ENCODE measurements at places on chromosomes 3 and 15.
A peak's percentile ranks its signal among the peaks of the same experiment; 100 is the strongest.

DNA sequence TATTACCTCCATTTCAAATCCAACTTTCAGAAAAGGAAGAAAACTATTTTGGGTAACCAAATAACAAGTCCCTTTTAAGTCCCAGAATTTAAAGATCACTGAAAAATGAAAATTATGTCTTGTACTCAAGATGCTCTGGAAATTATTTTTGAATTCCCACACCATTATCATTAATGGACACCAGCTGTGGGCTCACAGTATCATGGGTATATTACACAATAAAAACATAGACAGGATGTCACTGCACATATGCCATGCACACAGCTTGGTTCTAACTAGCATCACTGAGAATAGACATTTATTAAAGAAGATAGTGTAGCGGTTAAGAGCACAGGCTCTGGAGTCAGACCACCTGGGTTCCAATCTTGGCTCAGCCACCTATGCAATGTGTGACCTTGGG, 130.4 kb downstream of the FRMD5 start:
- DNase-seq = no peak

DNA sequence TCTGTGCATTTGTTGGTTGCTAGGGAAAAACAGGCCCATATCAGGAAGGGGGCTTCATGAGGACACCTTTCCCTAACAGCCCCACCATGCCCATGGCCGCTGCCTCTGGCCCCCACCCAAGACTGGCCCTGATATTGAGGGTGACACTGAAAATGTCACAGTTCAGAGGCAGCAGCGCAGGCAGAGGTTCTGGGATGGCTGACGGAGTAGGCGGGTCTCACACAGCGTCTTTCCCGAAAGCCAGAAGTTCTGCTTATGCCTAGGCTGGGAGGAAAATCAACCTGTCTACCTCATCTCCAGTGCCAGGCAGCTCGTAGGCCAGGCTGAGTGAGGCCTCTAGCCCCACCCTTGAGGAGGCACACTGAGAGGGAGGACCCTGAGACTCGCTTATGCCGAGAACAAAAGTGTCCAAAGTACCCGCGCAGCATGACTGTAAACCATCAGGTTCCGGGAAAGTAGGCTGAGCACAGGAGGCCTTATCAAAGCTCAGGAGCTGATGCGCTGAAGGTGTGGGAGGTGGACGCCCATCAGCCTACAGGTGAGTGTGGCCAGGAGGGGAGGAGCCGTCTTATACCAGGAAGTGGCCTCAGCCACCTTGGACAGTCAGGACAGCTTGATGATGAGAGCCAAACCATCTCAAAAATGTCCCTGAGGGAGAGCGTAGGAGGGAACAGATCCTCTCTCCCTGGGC, 27.5 kb downstream of the GRAMD2A start:
- DNase-seq = no peak

- DNase-seq = peak; percentile 51
These were observed 32.8 kb downstream of the LINGO1 start for GRCh38 chr15:77599899-77600298.

- no peak for DNase-seq
These were observed 414.2 kb downstream of the AGBL1 start for GRCh38 chr15:86493884-86494283.

GRCh38 chr3:29642393-29643033, 361.6 kb downstream of the RBMS3 start:
- no peak for DNase-seq

DNA sequence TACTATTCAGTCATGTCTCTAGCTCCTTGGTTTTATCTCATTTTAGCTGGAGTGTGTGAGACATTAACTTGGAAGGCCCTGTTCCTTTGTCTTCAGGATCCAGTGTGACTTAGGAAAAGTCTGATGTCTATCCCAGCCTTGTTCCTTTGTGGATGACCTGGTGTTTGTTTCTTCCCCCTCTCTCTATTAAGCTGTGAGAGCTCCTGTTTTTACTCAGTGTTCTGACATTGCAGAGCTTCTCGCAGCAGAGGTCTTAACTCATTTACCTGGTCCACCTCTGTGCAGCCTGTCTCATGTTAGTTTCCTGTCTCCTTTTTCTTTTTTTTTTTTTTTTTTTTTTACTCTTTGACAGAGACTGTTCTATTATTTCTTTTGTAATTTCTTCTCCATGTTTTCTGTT, 43.1 kb downstream of the KLF13 start:
- DNase-seq = no peak

GRCh38 chr15:39193611-39194010, 387.3 kb upstream of the THBS1 start:
- no peak for DNase-seq

- no peak for DNase-seq
These were observed 28.4 kb downstream of the THSD4 start for GRCh38 chr15:71143373-71144310.

GRCh38 chr3:112734171-112734570, 93.2 kb upstream of the CCDC80 start:
- DNase-seq = no peak

GRCh38 chr15:40286061-40286532, 3.2 kb upstream of the ANKRD63 start:
- no peak for DNase-seq

- no peak for DNase-seq
These were observed 17.3 kb downstream of the ABHD5 start for GRCh38 chr3:43707998-43708397.

- DNase-seq = no peak
These were observed 527 bp downstream of the B2M start for GRCh38 chr15:44711743-44712345.

- no peak for DNase-seq
These were observed 1010.6 kb downstream of the ROBO2 start for GRCh38 chr3:78050276-78051065.

GRCh38 chr3:159266779-159267178, 464.9 kb downstream of the MFSD1 start:
- peak; percentile 18 for DNase-seq

DNA sequence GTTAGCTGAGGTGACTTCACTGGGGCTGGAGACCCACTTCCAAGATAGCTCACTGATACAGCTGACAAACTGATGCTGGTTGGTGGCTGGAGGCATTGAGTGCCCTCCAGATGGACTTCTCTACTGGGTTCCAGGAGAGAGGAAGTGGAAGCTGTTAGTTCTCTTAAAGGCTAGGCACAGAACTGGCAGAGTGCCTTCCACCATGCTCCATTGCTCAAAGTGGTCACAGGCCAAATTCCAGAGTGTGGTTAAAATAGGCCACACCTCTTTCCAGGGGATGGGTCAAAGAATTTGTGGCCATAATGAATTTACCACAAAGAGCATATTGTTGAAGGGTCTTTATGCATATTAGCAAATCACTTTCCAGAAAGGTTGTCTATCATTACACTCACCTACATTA, 74.2 kb downstream of the NMD3 start:
- no peak for DNase-seq

GRCh38 chr3:88283242-88283592, 133.5 kb downstream of the C3orf38 start:
- no peak for DNase-seq

- no peak for DNase-seq
These were observed 2.3 kb downstream of the SELENOS start for GRCh38 chr15:101275018-101275417.

DNA sequence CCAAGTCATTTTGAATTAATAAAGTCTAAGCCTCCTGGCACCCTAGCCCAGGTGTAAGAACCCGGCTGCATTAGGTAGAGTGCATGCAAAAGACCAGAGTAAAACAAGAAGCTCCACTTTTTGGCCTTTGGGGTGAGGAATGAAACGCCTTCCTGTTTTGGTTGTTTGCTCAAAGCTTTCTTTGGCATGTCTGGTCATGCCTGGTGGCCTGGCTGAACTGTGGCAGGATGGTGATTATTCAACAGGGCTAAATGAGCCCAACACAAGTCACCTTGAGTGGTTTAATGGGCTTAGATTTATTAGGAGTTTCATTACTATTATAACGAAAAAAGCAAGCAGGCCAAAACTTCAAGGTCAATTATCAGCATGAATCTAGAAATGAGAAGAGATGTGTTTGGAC, 40.9 kb upstream of the LDHAL6B start:
- DNase-seq = peak; percentile 21

DNA sequence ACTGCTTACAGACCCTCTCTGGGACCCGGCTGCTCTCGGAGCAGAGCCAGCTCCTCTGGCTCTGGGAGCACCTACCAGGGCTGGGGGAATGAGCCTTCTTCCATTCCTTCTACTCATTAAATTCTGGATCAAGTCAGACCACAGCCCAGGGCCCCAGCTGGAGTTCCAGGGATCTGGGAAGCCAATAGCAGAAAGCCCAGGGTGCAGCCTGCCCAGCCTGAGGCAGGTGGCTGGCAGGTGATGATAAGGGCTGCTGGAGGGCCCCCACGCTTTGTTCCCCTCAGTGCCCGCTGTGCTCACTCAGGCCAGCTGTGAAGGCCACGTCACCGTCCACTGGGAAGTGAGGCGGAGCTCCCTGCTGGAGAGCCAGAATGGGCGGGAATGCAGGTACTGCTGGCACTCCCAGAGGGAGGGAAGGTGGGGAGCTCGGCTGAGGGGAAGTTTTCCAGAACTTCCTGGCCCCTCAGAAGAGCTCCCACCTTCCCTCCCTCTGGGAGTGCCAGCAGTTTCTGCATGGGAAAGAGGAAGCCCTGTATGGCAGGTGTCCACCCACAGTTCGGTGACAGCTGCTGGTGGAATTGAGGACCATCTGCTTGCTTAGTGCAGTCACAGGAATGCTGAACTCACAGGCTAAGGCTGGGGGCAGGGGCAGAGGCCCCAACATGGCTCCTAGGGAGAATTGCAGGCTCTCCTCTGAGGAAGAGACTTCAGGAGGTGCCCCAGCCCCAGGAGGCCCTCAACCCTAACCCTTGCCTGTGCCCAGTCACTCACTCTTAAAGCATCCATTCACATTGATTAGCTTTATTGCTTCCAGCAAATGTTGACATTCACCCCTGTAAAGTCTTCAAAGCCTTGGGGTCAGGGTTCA, 12.6 kb upstream of the RTP3 start:
- DNase-seq = peak; percentile 84

DNA sequence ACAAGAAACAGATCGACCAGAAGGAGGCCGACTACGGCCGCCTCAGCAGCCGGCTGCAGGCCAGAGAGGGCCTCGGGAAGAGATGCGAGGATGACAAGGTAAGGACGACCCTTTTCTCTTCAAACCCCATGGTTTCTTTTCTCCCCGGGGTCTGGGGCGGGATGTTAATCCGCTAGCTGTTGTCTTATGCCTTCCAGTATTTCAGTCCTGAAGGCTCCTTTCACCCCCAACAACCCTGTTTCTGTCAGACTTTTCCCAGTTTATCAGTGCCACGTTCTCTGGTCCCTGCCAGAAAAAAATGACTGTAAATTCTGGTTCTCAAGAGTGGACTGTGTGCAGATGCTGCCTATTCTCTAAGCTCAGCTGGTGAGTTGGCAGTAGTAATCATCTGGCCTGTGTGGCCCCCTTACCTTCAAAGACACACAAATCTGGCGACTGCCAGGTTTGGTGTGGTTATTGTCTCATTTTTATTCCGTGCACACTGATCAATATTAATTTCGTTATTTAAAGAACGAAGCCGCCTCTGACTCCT, 806 bp downstream of the GOLM2 start:
- no peak for DNase-seq

GRCh38 chr15:37099319-37100108, 835 bp downstream of the MEIS2 start:
- no peak for DNase-seq

GRCh38 chr3:141386611-141387111, 18.4 kb downstream of the ZBTB38 start:
- DNase-seq = no peak

DNA sequence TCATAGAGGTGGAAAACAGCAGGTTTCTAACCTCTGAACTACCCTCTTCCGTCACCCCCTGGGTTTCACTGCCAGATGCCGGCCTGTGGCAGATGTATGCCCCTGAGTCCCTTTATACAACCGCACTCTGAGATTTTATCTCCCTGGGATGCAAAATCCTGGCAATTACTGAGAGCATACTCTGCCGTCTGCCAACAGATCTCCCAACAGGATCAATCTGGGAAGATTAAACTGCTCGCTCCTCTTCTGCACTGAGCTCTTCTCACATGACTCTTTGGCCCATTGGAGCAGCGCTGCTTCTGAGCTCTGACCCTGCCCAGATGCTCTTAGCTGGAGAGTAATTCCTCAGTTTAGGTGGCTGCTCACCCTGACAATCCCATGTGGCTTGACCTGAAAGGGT, 133.2 kb downstream of the LIPC start:
- DNase-seq = no peak

GRCh38 chr3:33372218-33373081, 67.8 kb downstream of the UBP1 start:
- no peak for DNase-seq

DNA sequence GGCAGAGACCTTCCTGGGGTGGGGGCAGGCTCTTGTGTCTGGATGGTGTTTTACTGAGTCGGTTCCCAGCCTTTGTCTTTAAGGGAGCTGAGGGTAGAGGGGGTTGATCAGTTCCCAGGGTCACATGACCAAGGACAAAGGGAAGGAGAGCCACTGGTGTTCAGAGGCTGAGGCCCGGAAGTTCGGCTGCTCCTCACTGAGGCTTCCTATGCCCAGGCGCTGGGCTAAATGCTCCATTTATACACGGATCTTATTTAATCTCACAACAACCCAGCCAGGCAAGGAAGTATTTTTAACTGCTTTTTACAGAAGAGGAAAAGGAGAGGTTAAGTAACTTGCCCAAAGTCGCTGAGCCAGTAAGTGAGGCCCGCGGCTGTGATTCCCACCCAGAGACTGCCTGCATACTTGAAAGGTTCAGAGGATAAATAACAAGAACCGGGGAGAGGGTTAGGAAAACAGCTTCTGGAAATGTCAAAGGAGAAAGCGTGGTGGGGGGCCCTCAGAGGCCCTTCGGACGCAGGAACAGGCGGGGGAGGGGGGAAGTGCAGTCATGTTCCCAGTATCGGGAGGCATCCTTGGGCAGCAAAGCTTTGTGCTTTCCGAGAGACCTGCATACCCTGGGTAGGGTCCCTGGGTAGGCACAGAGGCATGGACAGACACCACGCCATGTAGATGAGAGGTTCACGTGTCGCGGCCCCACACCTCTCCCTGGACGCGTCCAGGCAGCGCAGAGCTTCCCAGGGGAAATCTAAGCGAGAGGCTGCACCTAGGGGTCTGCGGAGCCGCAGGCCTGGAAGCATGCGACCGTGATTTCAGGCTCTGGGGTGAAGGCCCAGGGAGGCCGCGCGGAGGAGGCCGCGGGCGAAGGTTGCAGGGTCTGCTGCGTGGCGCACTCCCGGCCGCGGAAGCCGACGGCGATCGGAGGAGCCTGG, 21.3 kb downstream of the EPHB3 start:
- DNase-seq = peak; percentile 37

DNA sequence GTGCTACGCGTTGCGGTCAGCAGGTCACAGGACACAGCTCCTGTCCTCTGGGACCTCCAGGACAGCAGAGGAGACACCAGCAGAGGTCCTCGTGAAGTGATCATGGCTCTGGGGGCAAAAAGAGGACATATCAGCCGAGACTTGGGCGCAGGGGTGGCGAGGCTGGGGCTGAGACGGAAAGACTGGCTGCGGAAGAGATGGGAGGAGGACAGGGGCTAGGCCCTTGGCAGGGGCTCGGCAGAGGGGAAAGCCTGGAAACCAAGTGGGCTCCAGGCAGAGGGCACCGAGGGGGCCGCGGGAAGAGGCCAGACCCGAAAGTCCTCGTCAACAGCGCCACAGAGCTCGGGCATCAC, 4.9 kb upstream of the CFAP100 start:
- no peak for DNase-seq

All from NCI-H510A (cell line).